Left colon (tissue), 2 donors: ENCODE measurements at places on chromosomes 2 and 18.

GRCh38 chr2:174577967-174578589, 19.5 kb downstream of the WIPF1 start:
- DNase-seq, result no peak

GRCh38 chr2:158912112-158912511, 56.3 kb upstream of the TANC1 start:
- DNase-seq, result no peak

DNA sequence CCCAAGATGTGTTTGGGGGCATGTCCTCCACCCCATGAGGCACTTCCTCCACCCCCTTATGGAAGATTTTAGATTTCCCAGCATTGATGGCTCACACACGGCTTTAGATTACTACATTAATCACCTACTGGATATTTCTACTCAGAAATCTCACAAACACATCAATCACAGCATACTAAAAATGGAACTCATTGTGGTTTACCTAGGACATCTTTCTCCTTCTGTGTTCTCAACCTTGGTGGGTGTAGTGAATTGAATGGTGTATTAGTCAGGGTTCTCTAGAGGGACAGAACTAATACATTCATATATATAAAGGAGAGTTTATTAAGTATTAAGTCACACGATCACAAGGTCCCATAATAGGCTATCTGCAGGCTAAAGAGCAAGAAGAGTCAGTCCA, 82.1 kb upstream of the CYRIA start:
- DNase-seq, result no peak

GRCh38 chr2:168432565-168433186, 23.4 kb upstream of the CERS6 start:
- no peak for DNase-seq

GRCh38 chr2:32865399-32866068, 81.2 kb upstream of the LTBP1 start:
- no peak for DNase-seq

DNA sequence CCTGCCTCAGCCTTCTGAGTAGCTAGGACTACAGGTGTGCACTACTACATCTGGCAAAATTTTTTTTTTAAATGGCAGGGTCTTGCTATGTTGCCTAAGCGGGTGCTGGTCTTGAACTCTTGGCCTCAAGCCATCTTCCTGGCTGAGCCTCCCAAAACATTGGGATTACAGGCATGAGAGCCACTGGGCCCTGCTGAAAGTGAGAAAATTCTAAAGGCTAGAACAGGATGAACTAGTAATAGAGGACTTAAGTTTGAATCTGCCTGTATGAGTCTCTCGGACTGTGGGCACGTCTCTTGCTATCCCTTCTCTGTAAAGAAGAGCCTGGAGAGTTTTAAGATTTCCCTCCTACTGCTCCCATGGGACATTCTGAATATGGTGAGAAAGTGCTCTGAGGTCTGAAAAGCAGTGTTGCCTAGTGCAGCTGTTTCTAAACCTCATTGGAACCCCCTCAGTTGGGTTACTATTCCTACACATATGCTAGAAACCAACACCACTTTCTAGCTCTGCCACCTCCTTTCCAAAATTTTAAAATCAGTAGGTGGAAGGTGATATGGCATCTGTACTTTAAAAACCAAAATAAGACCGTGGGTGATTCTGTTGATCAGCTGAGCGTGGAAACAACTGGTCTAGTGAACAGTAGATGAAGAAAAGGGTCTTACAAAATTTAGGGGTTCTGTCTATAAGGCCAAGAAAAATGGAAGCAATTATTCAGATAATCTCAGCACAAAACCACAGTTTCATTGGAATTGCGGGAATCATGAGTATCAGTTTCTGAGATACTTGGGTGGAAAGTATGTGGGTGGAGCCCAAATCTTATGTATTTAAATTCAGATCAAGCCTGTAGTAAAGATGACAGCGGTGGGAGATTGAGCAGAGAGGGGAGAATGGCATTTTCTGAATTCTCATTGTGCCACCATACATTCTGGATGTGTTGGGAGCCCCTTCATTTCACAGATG, 259.8 kb upstream of the CXCR4 start:
- no peak for DNase-seq

GRCh38 chr2:63658176-63658968, 69.6 kb downstream of the MDH1 start:
- DNase-seq, result no peak

DNA sequence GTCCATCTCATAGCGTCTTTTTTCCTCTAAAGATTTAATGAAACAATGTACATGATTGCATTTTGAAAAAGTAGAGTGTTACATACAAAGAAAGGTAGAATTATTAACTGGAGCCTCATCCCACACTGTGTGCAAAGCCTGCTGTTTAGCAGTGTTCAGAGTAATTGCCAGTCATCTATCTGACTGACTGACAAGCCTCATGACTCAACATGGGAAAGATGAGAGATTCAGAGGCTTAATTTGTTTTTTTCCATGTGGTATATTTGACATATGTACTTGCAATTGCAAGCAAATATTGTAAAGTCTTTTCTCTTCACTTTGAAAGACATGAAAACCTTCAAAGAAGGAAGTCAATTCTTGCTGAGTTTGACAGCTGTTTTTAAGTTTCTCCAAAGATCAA, 14.7 kb downstream of the PCARE start:
- no peak for DNase-seq

DNA sequence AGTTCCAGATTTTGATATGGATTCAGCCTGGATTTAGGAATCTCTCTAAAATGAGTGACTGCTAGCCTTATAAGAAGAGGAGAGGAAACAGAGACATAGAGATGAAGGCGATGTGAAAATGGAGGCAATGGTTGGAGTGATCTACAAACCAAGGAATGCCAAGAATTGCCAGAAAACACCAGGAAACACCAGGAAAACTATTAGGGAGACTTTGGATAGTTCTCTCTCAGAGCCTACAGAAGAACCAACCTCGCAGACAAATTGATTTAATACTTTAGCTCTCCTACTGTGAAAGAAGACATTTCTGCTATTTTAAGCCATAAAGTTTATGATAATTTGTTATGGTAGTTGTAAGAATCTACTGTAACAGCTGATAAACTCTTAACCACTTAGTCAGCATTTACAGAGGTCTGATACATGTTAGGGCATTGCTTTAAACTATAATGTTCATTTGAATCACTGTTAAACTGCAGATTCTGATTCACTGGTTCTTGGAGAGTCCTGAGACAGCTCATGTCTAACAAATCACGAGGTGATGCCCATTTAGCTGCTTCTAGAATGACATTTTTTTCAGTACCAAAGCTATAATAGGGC, 1702.6 kb upstream of the LRRTM1 start:
- no peak for DNase-seq

DNA sequence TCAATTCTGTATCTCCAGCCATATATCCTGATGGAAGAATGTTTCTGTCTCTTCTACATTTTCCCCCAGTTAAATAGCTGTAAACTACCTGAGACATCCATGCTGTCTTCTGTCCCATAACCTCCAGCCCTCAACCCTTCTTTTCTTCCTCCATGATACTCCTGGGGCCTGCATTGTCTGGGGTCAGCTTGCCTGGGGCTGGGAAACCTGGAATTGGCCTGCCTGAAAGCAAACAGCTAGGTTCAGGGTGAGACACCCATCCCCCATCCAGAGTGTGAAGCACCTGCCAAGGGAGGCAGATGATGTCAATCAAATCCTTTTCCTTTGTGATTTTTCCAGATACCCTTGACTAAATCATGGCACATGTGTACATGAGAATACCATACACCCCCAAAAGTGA, 313.7 kb upstream of the MGAT5 start:
- DNase-seq, result no peak

DNA sequence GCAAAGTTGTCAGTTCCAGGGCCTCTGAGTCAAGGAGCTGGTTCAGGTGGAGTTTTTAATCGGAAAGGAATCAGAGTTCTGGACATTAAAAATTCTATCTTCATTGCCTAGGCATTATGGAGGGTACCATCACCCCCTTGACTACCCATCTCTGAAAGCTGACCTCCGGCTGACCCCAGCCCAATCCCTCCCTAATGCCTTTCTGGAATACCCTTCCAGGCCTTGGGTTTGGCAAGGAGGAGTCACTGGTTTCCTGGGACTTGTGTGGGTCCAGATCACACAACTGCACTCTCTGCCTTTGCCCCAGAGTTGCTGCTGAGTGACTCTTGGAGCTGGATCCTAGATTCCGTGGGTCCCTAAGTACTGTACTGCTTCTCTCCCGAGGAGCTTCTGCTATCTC, 1.0 kb upstream of the OSR1 start:
- no peak for DNase-seq

DNA sequence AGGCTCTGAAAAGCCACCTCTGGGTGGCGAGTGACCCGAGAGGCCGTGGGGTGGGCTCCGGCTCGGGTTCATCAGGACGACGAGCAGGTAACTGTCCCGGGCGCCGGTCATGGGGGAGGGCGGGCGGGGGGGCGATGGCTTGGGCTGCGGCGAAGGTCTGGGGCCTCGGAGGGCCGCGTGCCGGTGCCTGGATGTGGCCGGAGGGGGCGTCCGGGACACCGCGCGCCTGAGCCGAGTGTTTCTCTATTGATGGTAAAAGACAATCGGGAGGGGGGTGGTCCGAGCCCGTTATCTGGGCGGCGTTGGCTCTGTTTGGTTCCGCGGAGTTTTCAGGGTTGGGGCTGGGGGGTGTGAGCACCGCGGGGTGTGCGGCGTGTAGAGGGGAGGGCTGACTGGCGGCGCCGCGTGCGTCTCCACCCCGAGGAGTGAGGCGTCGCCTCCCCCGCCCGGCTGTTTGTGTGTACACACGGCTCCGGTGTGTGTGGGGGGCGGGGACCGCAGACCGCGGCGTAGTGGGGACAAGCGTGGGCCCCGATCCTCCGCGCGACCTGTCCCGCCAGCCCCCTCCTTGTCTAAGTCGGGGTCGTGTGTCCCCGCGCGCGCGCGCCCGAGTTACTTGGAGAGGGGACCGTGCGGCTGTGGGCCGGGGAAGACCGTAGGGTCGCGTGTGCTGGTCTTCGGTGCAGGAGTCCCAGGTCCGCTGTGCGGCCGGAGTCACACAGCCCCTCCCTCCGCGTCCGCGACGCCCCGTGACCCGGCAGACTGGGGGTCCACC, 1.6 kb downstream of the CTIF start:
- peak; percentile 75 for DNase-seq

DNA sequence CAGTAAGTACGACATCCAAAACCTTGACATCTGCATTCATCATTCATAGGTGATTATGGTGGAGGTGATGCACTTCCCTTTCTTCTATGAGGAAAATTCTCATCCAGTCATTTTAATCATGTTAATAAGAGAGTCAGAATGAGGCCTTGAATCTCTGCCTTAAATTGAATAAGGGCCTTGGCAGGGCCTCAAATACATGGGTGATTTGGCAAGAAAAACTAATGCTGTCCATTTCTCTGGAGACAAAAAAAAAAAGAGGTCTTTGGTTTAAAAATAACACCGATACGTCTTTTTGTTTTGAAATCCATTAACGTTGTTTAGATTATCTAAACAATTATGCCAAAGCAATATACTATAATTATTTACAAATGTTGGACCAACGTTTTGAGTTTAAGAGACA, 8.1 kb downstream of the COLEC12 start:
- no peak for DNase-seq

DNA sequence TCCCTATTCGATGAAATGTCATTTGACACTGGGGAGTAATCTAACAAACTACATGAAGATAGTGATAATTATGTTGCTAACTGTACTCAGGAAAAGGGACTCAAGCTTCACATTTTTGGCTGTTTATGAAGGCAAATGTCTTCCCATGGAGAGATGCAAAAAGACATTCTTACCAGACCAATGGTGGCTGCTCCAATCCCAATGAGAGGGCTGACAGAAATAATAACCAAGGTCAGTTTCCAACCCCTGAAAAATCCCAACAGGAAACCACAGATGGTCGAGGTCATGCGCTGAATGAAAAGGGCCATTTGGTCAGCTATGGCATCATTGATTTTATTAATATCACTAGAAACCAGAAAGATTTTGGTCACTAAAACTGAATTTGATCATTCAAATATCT, 37.6 kb downstream of the ABCB11 start:
- DNase-seq, result no peak

GRCh38 chr2:99420751-99421299, 69.0 kb downstream of the REV1 start:
- no peak for DNase-seq

- DNase-seq, result no peak
These were observed 8.1 kb downstream of the ASIC4 start for GRCh38 chr2:219522111-219523030.

DNA sequence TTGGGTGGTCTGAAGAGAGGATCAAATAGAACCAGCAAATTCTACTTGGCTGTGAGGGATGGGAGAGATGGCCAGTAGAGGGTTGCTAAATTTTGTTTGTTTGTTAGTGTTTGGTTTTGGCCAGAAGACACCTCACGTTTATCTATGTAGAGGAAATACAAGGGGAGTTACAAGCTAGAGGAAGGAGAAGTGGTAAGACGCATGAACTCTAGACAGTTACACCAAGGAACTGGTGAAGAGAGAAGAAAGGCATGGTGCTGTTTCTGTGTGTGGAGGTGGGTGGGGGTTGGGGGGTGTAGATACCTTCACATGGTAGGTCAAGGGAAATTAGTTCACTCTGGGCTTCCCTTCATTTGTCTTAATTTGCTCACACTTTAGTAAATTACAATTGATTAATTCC, 25.6 kb downstream of the RASGRP3 start:
- DNase-seq, result no peak

DNA sequence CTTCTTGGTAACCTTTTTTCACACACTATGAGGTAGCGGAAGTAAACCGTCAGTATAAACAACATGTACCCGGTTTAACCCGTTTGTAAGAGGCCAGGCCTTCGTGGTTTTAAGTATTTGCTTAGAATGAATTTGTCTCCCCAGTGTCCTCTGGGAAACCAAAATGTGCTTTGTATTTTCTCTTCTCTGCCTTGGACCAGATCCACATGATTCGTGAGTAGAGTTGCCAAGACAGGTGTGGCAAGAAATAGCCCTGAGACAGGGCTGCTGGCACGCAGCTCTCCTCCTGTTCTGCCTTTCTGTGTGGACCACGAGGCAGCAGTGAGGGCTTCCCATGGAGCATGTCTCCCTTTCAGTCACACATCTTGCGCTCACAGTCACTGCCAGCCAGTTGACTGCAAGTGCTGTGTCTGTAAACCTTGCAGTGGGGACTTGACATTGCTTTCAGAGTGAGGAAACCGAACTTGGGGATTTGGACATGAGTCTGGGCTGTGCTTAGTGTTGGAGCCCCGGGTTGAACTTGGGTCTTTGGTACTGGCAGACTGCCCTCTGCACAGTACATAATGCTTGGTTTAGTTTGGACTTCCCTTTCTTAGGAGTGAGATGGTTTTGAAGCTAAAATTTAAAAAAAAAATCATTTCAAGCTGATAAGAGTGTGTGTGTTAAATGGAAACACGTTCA, 19.1 kb downstream of the BCL2L11 start:
- no peak for DNase-seq

DNA sequence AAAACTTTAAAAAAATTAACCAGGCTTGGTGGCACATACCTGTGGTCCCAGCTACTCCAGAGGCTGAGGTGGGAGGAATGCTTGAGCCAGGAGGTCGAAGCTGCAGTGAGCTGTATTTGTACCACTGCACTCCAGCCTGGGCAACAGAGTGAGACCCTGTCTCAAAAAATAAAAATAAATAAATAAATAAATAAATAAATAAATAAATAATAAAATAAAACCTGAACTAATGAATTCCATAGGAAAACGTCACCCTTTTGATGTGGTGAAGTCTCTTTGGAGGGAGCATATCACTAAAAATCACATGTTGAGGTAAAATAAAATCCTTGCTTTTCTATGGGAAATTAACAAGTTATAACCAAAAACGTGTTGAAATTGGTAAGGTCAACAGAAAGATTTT, 29.6 kb upstream of the ITGAV start:
- no peak for DNase-seq
